ENCODE measurements at places on chromosomes 3 and 15. TPM values are rescaled to one million over a fixed set of nuclear protein-coding genes. Genes with fewer than 3 reads are reported as not detected.

P2RY13 gene
- polyA plus RNA-seq = 0.13 TPM

CX3CR1 gene
- polyA plus RNA-seq = 0.16 TPM

EPHB1 gene
- 0.06 TPM for polyA plus RNA-seq

GOLGA6L7 gene
- not detected for polyA plus RNA-seq

SNTN gene
- not detected for polyA plus RNA-seq

ISLR gene
- not detected for polyA plus RNA-seq
